NCI-H2081 treated with DMSO at 0.1 percent for 48 hours (cell line): ENCODE measurements at places on chromosomes 3 and 15.

GRCh38 chr15:96300836-96301235, 29.7 kb upstream of the NR2F2 start:
- no peak for DNase-seq

GRCh38 chr15:31128919-31129768, 27.6 kb upstream of the TRPM1 start:
- DNase-seq = no peak

GRCh38 chr15:65676123-65676522, 54.4 kb downstream of the SLC24A1 start:
- DNase-seq = no peak

DNA sequence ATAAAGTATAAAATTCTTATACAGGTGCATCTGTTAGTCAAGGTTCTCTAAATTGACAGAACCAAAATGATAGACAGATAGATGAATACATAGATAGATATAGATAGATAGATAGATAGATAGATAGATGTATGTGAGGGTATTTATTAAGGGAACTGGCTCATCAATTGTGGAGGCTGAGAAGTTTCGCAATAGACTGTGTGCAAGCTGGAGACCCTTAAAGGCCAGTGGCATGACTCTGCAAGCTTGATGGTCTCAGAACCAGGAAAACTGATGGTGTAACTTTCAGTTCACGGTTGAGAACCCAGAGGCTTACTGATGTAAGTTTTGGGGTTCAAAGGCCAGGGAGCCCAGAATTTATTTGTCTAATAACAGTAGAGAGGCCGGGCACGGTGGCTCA, 1123.7 kb upstream of the CADM2 start:
- DNase-seq = no peak

- no peak for DNase-seq
Measured at GRCh38 chr15:74400313-74400860, 32.9 kb upstream of the CYP11A1 start.

DNA sequence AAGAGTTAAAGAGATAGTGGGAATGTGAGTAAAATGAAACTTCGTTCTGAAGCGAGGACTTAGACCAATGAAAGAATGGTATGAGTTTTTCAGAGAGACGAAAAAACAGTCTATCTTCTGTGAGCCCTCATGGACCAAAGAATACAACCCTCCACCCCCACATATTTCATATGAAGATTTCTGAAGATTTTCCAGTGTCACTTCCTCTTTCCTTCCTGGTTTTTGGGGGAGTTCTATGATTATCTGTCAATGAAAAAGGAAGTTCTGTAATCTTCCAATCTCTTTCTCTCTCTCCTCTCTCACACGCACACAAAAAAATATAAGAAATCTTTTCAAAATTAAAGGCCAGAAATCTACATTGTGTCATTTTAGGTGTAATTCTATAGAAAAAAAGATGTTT, 27.7 kb downstream of the CMSS1 start:
- DNase-seq = no peak

GRCh38 chr3:16596352-16597032, 8.7 kb downstream of the DAZL start:
- no peak for DNase-seq

DNA sequence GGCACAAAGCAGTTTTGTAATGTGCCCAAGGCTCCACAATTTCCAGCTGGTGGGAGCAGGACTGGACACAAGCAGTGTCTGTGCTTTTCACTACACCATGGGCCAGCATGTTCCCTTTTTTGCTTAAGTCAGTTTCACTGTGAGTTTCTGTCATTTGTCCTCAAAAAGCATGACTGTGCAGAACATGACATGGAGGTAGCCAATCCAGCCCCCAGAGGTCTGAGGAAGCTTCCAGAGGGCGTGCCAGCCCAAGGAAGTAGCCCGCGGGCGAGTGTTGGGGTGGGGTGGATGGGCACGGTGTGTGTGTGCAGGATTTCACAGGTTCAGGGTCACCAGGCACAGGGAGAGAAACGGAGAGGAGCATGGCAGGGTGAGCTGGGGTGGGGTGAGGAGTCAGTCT, 8.0 kb upstream of the EEFSEC start:
- no peak for DNase-seq

DNA sequence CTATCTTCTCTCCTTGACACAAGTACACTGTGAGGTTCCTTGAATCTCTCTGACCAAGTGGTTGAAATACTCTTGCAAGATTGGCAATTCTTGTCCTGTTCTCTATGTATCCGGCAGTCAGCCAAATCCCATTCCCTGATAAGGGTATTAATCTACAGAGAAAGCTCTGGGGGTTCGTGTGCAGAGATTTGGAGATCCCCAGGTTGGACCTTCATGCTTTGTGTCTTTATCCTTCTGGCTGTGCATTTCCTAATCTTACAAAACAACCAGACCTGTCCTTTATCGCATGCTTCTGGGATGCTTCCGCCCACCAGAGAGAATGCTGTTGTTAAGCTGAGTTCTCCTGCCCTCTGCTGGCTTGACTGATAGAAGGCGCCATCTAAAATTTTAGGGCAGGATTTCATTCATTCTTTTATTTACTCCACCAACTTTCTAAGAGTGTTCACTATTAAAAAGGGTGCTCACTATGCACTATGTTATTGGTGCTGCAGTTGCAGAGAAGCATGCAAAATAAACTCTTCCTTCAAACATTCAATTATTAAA, 8.6 kb upstream of the SST start:
- no peak for DNase-seq

DNA sequence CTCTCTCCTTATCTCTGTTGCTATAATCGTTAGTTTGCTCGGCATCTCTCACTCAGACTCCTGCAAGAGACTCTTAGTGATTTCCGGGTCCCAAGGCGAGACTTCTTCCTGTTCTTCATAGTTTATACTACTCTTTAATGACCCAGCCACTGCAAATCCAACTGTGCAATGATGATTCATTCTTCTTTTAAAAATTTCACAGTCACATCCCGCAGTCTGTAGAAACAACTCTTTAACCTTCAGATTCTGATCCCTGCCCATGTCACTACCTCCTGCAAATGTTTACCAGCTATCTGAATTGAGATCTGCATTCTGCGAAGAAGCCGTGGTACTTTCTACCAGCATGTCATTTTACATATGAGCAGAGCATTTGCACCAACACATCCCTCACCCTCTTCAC, 2.8 kb upstream of the VGLL3 start:
- no peak for DNase-seq

GRCh38 chr15:65355173-65355987, 22.4 kb downstream of the IGDCC3 start:
- no peak for DNase-seq

DNA sequence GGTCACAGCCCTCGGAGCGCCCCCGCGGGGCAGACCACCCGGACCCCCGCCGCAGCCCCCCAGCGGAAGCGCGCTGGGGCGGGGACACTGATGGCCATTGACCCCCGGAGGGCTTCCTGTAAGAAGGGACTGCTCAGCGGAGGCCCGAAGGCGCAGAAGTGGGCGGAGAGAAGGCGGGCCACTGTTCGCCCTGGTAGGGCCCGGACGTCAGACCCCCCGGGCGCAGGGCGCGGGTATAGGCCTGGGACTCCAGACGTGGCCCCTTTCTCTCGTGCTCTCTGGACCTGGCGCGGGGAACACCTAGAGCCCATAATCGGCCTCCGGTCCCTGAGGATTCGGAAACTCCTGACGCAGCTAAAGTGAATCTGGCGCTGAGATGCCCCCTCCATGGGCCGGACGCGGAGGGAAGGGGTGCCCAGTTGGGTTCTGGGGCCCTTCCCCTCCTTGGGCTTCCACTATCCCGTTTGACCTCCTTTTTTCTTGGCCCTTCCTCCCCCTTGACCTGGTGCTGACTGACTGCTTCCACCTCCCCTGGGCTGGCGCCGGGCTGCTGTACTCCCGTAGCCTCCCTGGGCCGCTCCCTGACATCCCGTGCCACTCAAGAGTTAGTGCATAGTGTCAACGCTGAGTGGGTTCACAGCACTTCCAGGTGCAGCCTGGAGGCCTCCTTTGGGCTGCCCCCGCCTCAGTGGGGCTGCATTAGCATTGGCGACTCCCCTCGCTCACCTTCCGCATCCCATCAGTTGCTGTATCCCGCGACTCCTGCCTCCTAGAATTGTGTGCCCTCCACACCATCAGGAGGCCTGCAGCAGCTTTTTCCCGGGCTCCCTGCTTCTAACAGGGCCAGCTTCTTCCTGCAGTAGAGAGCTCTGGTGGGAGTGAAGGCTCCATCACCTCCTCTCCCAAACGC, 694 bp downstream of the ABTB1 start:
- no peak for DNase-seq

DNA sequence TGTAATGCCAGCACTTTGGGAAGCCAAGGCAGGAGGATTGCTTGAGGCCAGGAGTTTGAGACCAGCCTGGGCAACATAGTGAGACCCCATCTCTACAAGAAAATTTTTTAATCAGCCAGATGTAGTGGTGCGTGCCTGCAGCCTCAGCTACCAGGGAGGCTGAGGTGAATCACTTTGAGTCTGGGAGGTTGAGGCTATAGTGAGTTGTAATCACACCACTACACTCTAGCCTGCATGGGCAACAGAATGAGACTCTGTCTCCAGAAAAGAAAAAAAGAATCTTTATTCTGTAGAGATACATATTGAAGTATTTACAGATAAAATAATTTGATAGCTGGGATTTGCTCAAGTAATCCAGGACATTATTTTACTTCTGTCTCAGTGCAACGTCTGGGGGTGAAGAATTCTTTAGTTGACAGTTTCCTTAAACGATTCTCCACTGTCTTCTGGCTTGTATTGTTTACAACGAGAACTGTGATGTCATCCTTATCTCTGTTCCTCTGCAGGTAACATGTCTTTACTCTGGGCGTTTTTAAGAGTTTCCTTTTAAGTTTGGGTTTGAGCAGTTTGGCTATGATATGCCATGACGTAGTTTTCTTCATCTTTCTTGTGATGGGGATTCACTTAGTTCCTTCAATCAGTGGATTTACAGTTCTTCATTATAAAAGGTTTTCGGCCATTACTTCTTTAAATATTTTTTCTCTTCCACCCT, 26.3 kb downstream of the KPNA1 start:
- no peak for DNase-seq

GRCh38 chr3:34955680-34956079, 683.6 kb upstream of the ARPP21 start:
- DNase-seq = no peak

GRCh38 chr3:57948781-57949242, 59.4 kb upstream of the FLNB start:
- DNase-seq = no peak

GRCh38 chr3:14175383-14176037, 2.9 kb downstream of the XPC start:
- DNase-seq = no peak

DNA sequence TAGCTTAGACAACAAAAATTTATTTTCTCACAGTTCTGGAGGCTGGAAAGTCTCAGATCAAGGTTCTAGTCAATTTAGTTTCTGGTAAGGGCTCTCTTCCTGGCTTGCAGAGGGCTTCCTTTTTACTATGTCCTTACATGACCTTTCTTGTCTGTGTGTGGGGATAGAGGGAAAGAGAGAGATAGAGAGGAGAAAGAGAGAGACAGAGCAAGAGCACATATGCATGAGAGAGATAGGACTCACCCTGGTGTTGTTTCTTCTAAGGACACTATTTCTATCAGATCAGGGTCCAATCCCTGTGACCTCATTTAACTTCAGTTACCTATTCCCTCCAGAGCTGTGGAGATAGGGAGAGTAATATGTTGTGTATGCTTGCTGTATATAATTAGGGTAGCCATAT, 44.9 kb upstream of the TEX9 start:
- DNase-seq = no peak

GRCh38 chr3:66110840-66111239, 72.1 kb upstream of the MAGI1 start:
- no peak for DNase-seq

DNA sequence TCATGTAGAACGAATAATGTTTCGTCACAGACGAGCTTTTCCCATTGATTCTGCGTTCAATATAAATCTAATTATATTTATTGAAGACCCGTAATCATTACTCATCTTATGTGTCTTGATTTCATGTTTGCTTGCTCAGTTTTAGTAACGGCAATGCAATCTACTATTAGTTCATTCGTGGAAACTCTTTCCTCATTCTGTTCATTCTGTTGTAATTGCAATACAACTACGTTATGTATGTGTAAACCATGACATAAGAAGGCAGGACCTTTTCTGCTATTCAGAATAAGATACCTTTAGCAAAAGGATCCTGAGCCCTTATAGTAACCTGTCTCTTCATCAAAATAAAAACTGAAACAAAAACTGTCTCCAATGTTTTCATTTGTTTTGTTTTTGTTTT, 6.8 kb upstream of the ARRDC4 start:
- DNase-seq = no peak

DNA sequence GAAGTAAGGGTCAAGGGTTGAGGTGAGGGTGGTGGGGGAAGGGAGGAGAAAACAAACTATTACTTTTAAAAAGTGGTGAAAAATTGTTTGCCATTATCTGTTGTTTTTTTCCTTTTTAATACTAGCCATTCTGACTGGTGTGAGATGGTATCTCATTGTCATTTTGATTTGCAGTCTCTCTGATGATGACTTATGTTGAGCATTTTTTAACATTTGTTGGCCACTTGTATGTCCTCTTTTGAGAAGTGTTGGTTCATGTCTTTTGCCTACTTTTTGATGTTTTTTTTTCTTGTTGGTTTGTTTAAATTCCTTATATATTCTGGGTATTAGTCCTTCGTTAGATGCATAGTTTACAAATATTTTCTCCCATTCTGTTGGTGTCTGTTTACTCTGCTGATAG, 185.9 kb upstream of the ANKRD28 start:
- DNase-seq = no peak

- DNase-seq = no peak
Measured at GRCh38 chr15:69303337-69304181, 4.8 kb downstream of the PAQR5 start.

- DNase-seq = no peak
Measured at GRCh38 chr3:117526470-117527079, 817.0 kb downstream of the TUSC7 start.

GRCh38 chr3:33577173-33577572, 137.0 kb upstream of the UBP1 start:
- DNase-seq = no peak

- no peak for DNase-seq
Measured at GRCh38 chr3:141659821-141660613, 78.1 kb upstream of the RNF7 start.

- no peak for DNase-seq
Measured at GRCh38 chr3:139310474-139310933, 33.3 kb upstream of the MRPS22 start.

GRCh38 chr15:63188926-63189871, at the start of gene RAB8B:
TSS of gene RAB8B (plus strand) at chr15:63189606. CDS start at chr15:63189625, 19 bp downstream.
- DNase-seq = peak; percentile 63
